Natural killer cell treated with Interleukin-12 subunit alpha and Interleukin-12 subunit beta and Interleukin-15 and Interleukin-18, amount 100 ng/mL, for 72 hours (primary cell): ENCODE measurements at places on chromosomes 2 and 18. TPM values are rescaled to one million over a fixed set of nuclear protein-coding genes. Genes with fewer than 3 reads are reported as not detected.

DNA sequence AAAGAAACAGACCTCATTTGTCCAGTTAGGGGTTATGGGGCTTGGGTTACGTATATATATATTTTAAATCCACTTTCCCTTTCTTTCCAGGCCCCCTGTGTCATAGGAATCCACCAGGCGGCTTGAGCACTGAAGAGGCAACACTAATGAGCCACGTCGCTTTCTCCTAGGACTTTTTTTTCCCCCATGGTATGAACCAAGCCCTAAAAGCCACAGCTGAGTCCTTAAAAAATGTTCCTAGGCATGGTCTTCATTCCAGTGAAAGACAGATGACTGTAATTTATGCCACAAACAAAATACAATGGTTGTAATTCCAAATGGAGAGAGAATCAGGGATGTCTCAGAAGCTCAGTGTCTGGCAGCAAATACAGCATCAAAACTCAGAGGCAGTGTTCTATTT is 146.8 kb downstream of the EPHA4 start:
- no peak for DNase-seq
- peaks cover 3% of the 10 kb centered on the region for H3K4me1 ChIP-seq
- H3K27me3 ChIP-seq = no peaks in the 10 kb centered on the region
- no peak overlapping the region for H3K4me3 ChIP-seq
- no peak overlapping the region for H3K27ac ChIP-seq

GRCh38 chr2:237459226-237459625 is 27.8 kb upstream of the MLPH start:
- peaks cover 27% of the 10 kb centered on the region for H3K27me3 ChIP-seq
- H3K27ac ChIP-seq = no peak overlapping the region
- DNase-seq = no peak

- no peak for DNase-seq
- H3K36me3 ChIP-seq = no peaks in the 10 kb centered on the region
- H3K4me1 ChIP-seq = peaks cover 4% of the 10 kb centered on the region
- H3K4me3 ChIP-seq = no peak overlapping the region
- H3K27ac ChIP-seq = no peak overlapping the region
- peaks cover 22% of the 10 kb centered on the region for H3K27me3 ChIP-seq
Observed at GRCh38 chr2:204313256-204313655, 232.0 kb upstream of the PARD3B start.

DNA sequence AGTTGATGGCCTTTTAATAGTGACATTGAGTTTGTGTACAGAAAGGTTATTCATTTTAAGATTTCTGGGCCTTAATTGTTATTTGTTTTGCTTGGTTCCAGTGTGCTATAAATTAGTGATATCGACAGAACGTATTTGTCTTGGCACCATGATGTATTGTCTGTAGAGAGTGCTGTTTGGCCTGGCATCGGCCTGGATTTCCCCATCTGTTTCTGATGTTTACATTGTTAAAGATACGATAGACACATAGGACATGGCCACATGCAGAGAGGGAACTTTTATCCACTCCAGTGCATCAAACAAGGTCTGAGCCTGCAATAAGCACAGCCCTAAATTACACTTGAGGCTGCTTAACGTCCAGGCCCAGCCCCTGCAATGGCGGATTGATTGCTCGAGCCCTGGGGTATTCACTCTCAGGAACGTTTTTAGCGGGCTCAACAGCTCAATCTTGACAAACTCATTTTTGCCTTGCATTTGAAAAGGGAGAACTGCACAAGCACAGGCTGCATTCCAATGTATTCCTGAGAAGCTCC is 144.7 kb downstream of the SLC4A3 start:
- DNase-seq = no peak
- no peaks in the 10 kb centered on the region for H3K4me1 ChIP-seq
- H3K27me3 ChIP-seq = peaks cover 4% of the 10 kb centered on the region
- H3K4me3 ChIP-seq = no peak overlapping the region

GRCh38 chr2:1156531-1156930 is 205.9 kb downstream of the SNTG2 start:
- no peak for DNase-seq
- H3K27me3 ChIP-seq = no peaks in the 10 kb centered on the region
- H3K27ac ChIP-seq = no peak overlapping the region
- no peak overlapping the region for H3K4me3 ChIP-seq
- no peaks in the 10 kb centered on the region for H3K36me3 ChIP-seq

- DNase-seq = no peak
- no peak overlapping the region for H3K4me3 ChIP-seq
- no peaks in the 10 kb centered on the region for H3K27me3 ChIP-seq
- H3K36me3 ChIP-seq = peaks cover 17% of the 10 kb centered on the region
- no peak overlapping the region for H3K27ac ChIP-seq
Observed at GRCh38 chr2:138572318-138572717, 70.7 kb downstream of the SPOPL start.

The CDH20 gene
- total RNA-seq = 0.10 TPM
